ENCODE measurements at places on chromosomes 5 and 9. TPM values are rescaled to one million over a fixed set of nuclear protein-coding genes. Genes with fewer than 3 reads are reported as not detected.

Gene SPTAN1
- 914 TPM for total RNA-seq

DNA sequence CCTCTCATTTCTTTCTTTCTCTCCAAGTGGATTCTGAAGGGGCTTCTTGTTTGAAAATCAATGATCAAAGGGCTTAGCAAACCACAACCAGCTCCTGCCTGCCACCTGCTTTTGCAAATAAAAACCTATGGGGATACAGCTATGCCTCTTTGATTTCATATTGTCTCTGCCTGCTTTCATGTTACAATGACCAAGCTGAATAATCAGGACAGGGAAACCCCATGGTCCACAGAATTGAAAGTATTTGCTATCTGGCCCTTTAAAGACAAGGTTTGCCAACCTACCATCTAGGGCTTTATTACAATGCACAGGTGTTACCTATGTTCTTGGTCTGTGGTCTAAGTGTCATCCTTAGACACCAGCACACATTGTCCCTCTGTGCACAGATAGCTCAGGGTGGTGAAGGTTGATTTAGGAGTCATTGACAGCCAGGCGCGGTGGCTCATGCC is 28.8 kb upstream of the PLIN2 start:
- DNase-seq: no peak

DNA sequence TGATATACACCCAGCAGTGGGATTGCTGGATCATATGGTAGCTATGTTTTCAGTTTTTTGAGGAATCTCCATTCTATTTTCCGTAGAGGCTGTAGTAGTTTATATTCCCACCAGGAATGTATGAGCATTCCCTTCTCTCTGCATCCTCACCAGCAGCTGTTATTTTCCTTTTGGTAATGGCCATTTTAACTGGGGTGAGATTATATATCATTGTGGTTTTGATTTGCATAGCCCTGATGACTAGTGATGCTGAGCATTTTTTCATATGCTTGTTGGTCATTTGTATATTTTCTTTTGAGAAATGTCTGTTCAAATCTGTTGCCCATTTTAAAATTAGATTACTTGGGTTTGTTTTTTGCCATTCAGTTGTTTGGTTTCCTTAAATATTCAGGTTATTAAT is 11.2 kb upstream of the PPIC start:
- no peak for DNase-seq

DNA sequence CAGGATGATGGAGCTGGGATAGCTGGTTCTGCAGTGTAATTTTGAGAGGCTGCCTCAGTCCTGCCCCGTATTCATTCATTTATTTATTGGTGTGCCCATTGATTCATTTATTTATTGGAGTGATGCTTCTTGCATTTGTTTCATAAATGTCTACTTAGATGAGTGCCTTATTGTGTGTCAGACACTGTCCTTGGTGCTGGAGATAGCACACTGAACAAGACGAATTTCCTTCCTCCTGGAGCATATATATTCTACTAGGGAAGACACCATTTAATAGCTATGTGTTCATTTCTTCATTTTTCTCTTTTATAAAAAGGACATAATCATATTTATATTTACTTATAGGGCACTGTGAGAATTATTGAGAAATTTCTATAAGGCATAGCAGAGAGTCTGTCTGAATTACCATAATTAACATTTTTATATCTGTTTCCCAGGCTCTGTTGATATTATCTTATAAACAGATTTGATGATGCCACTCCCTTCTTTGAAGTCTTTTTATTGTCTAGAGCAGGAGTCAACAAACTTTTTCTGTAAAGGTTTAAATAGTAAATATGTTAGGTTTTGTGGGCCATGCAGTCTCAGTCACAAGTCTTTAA is 433.9 kb upstream of the ZNF608 start:
- DNase-seq: no peak

Gene SOWAHA
- total RNA-seq: 5.1 TPM

Gene RORB
- 52.4 TPM for total RNA-seq

Gene TIMD4
- not detected for total RNA-seq

Data from occipital lobe (tissue), 3 donors.